ENCODE measurements at places on chromosomes 4 and X.

DNA sequence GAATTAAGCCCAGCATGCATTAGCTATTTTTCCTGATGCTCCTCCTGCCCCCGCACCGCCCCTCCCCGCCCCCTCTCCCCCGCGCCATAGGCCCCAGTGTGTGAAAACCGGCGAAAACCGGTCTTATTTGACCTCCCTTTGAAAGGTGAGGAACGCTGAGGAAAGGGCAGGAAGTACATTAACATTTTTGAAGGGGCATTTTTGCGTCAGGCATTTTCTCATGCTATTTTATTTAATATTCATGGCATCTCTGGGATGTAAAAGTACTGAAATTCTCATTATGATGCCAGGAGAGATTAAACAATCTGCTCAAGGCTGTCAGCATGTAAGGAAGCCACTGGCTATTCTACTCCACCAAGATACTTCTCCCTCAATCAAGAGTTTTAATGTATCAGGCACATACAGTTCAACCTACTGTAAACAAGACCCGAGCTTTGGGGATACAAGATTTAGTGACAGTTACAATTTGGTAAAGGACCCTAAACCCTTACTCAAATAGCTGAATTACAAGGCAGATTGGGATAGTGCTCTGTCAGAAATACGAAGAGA, 1.2 kb upstream of the NMU start:
- DNase-seq: no peak

- no peak for DNase-seq
Measured at GRCh38 chrX:46961574-46962283, 49.5 kb downstream of the JADE3 start.

- no peak for DNase-seq
Measured at GRCh38 chr4:89221167-89221867, 86.3 kb downstream of the GPRIN3 start.

DNA sequence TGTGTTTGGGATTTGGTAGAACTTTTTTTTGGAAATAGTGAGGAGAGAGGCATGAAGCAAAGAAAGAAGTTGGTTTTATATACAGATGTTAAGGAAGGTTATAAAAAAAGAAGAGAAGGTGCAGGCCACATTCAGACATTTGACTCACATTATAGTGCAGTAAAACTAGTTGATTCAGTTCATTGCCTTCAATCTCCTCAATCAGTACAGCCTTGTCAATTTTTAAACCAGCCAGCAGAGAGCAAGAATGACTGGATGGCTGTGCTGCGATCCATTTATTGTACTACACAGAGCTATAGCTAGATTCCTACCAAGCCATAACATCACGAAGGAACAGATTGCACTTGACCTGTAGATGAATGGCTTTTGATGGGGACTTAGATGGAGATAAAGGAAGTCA, 79.7 kb upstream of the LSM6 start:
- DNase-seq: no peak

- DNase-seq: no peak
Measured at GRCh38 chr4:47444031-47444430, 19.5 kb downstream of the COMMD8 start.

DNA sequence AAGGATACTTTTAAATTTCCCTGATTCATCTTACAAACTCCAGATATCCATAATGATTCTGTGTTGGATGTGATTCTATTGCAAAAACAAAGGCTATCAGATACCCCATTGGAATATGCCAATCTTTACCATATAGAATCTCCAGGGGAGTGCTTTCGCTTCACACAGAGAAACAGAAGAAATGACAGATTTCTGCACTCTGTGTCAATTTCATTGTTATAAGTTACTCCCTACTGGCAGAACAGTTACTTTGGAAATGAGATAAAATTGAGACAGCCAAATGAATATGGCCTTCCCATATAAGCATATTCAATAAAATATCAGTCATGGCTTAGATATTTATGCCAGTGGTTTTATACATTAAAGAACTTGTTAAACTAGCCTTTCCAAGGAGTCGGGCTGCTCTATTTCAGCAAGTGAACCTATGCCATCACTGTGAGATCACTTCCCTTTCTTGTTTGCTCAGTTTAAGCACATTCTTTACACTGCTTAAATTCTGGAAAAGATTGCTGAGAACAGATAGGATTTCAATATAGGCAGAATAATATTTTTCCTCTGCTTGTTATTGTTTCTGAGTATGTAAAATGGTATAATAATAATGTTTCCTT, 127.5 kb upstream of the ANXA10 start:
- no peak for DNase-seq

DNA sequence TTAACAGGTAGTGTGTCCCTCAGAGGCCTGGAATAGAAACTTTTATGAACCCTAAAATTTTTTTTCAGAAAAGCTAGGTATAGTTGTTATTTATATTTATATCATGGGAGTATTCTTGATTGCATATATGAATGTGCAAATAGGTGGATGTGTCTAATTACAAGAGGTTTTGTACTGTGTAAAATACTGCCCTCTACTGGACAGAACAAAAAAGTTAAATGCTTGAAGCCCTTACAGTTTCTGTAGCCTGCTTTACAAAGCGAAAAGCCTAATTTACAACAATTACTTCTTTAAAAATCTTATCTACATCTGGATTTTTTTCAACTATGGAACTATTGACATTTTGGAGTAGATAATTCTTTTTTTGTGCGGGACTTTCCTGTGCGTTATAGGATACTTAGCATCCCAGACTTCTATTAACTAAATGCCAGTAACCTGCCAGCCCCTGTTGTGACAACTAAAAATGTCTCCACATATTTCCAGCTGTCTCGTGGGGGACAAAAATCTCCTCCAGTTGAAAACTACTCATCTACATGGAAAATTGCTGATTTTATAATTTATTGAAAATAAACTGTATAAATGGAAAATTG, 35.1 kb downstream of the ENPEP start:
- no peak for DNase-seq

DNA sequence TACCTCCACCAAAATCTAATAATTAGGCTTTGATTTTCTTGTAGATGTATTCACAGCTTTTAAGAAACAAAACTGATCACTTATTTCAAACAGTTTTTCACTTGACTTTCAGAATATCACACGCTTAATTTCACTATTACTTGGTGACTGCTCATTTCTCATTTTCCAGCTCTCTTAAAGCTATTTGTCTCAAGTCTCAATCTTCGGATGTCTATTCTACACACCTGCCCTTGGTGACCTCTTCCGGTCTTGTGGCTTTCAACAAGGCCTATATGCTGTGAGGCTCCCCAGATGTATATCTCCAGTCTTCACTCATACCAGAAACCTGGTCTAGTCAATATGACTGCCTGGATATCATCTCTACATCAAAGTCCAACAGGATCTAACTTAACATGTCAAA, 34.9 kb upstream of the ANXA10 start:
- DNase-seq: no peak

- DNase-seq: no peak
Measured at GRCh38 chr4:161714022-161714751, 449.6 kb downstream of the FSTL5 start.

DNA sequence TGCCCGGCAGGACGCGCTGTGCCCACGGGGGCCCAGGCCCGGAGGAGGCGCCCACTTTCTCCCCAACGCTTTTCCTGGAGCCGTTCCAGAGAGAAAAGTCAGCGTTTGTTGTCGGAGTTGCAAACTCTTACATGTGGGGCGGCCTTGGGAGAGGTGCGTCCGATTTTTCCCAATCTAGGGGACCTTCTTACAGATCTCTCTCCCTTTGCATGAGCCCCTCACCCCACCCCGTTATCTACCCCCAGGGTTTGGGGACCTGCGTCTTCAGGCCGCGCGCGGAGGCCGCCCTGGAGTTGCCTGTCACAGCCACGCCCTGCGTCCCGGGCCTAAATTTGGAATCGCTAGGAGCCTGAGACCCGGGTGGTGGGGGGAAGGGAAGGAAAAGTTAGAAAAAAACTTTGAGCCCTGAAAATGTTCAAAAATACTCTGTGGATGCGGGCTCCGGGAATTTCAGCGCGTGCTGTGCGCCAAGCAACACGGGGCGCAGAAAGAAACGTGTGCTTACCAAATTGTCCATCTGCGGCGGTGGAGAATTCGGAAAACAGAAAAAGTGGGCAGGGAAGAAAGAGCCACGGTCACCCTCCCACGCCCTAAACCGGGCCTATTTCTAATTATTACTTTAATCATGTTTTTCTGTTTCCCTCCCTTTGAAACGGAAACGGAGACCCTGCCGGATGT, 587 bp downstream of the CD99 start:
- peak; percentile 46 for DNase-seq

DNA sequence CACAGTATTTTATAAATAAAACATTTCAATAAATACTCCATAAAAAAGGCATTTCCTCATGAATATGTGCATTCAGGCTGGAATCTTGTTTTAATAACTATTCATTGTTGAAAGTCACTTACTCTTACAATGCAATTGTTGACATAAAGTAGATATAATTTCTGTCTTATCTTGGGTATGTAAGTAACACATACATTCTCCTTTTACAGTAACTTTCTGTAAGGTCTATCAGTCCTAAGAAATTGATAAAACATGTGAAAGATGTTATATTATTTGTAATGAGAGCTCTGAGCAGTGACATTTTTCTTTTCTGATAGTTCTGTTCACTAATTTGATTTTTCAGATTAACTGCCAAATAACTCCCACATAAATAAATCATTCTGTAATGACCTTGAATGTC, 1249.2 kb downstream of the STIM2 start:
- DNase-seq: no peak

Data from activated CD4-positive, alpha-beta memory T cell treated with anti-CD3 and anti-CD28 coated beads, Interleukin-2, amount 10 ng/mL, durations not matched to agents 7 days and 5 days (primary cell).